Activated CD8-positive, alpha-beta memory T cell treated with anti-CD3 and anti-CD28 coated beads, Interleukin-2, amount 50 U/mL, for 48 hours (primary cell): ENCODE measurements at places on chromosomes 1 and 21.

GRCh38 chr1:22039594-22040285 lies 12.8 kb upstream of the CDC42 start:
- peak; percentile 86 for DNase-seq

GRCh38 chr1:150578272-150579109 lies 919 bp downstream of the MCL1 start:
- DNase-seq, result peak; percentile 82

- no peak for DNase-seq
These were observed 647 bp downstream of the DESI2 start for GRCh38 chr1:244653439-244654107.

GRCh38 chr1:25223471-25223870 lies 8.8 kb downstream of the SYF2 start:
- no peak for DNase-seq

- no peak for DNase-seq
These were observed 6.3 kb downstream of the ARF1 start for GRCh38 chr1:228088586-228089498.

GRCh38 chr1:44417351-44418021 lies 12.4 kb downstream of the RNF220 start:
- peak; percentile 56 for DNase-seq

DNA sequence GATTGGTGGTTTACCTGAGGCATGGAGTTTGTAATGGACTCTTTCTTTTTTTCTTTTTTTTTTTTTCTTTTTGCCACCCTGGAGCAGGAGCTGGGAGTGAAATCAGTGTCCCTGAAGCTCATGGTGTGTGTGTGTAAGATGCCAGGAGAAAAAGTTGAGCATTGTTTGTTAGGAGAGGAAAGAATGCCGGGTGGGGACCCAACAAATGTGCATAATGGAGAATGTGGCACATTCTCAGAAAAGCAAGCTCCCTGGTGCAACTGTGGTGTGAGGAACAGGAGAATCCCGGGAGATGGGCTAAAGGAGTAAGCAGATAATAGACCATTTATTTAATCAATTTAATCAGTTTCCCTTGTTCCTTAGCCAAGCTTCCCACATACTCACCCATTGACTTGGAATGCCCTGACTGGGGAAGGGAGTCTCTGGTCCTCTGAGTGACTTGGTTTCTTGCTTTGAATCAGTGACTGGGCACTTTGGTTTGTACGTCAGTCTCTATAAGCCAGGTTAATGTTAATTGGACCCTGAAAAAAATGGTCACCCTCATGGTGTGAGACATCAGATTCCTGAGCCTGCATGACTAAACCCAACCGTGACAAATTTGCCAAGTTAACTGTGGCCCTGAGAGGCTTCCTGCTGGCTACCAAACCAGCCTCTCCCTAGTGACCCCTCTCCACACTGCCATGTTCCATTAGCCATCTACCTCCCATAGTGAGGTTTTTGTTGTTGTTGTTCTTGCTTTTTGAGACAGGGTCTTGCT lies 43.9 kb upstream of the ITPKB start:
- no peak for DNase-seq

GRCh38 chr1:30166174-30166573 lies 557.2 kb downstream of the MATN1 start:
- DNase-seq, result no peak

GRCh38 chr1:69648486-69648885 lies 80.8 kb downstream of the LRRC7 start:
- DNase-seq, result no peak

- no peak for DNase-seq
These were observed 171.9 kb downstream of the C1orf21 start for GRCh38 chr1:184558691-184559090.

DNA sequence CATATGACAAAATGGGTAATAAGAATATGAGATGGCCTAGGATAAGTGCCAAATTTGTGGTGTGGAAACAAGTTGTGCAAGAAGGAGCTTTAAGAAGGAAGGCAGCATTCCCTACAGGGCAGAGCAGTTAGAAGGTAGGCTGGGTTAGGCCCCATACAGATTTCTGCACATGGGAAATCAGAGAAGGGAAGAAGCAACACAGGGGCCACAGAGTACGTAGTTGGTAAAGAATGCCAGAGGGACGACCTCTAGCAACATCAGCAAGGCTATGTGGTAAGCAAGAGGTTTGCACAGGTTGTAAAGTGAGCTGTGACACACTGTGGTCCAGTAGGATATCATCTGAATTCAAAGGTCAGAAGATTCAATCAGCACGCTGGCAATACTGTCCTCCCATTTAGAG lies 765.6 kb upstream of the B3GALT2 start:
- DNase-seq, result no peak

DNA sequence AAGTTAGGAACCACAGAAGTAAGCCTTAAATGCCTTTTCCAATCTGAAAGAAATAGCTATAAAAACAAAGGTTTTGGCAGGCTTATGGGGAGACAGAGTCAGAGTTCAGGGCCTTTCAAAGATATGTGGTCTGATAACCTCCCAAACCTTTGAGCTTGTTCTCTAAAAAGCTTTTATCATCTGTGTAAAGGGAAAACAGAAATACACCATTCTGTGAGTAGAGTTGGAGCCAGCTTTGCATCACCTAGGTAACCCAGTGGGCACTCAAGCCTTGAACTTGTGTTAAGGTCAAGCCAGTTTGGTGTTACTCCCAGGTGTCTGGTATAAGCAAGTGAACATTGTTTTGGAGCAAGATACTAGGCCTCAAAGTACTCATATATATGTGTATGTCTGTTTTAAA lies 50.1 kb downstream of the LAMC1 start:
- no peak for DNase-seq

GRCh38 chr21:30146558-30147282 lies 19.9 kb downstream of the CLDN17 start:
- no peak for DNase-seq

DNA sequence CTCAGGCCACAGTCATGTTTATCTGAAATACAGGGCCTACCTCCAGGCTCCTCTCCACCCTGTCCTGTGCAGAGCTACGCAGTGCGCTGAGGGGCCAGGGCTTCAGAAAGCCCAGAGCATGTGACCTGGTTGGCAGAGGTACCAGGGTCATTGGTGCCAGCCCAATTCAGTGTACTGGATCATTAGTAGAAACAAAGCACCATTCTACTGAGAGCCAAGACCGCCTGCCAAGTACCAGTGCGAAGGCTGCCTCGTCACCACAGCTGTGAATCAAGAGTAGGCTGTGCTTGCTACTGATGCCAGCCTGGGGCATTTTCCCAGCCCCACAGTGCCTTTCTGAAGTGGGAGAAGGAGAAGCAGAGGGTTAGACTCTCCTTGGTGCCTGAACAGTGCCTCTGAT lies 59.8 kb downstream of the CAPN9 start:
- no peak for DNase-seq

GRCh38 chr1:3012456-3013291 lies 8.6 kb upstream of the ACTRT2 start:
- peak; percentile 90 for DNase-seq

DNA sequence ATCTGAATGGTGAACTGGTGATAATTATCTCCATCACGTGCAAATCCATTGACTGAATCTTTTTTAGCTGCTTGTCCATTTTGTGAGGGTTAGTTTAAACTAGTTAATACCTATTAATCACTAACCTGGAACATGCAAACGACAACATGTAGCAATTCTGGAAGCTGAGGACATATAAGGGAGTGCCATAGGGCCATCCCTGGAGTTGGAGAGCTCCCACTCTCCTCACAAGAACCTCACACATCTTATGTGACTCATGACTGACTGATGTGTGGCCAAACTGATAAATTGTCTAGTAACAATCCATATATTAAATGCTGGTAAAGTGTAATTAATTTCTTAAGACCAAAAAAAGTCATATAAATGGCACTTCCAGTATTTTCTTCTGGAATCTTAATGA lies 62.9 kb upstream of the HOOK1 start:
- no peak for DNase-seq

GRCh38 chr1:31207569-31207968 lies 32.1 kb downstream of the NKAIN1 start:
- DNase-seq, result no peak

DNA sequence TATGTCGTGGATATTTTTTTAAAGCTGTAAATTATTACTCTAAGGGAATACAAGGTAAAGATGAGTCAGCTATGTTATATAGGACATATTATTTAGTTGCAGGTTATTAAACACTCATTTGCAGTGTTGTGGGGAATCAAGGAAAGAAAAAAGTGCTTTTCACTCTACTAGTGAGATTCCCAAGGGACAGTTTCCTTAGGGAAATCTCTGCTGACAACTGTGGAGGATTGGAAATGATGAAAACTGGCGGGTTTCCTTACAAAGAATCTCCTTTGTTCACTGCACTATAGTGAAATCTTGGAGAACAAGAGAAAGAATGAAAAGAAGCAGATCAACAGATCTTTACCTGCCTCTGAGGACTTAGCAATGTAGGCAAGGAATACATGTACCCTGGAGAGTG lies 24.5 kb upstream of the TRIM45 start:
- DNase-seq, result no peak

- no peak for DNase-seq
These were observed 249.5 kb upstream of the POU3F1 start for GRCh38 chr1:38296047-38296446.

DNA sequence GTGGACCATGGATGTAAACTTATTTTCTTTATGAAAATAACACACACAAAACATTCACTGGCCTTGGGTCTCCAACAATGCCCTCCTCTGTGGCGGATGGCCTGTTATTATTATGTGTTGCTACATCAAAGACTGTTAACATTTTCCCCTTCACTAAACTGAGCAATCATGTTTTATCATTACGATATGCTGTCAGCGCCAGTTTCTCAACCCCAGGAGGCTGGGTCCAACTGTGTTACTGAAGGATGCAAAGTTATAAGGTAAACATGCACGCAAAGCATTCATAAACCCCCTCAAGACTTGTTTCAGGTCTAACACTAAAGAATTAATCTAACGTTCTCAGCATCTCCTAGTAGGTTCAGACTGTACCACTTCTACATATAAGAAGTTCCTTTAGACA lies 6.0 kb upstream of the DUSP10 start:
- no peak for DNase-seq

DNA sequence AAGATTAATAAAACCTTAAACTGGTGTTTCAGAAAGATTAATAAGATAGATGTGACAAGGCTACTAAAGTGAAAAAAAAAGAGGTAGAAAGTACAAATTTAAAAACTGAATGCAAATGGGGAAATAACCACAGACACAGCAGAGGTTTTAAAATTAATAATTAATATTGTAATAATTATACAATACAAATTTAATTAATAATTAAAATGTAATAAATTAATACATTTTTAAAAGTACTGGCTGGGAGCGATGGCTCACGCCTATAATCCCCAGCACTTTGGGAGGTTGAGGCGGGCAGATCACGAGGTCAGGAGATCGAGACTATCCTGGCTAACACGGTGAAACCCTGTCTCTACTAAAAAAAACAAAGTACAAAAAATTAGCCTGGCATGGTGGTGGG lies 26.8 kb downstream of the CD2 start:
- DNase-seq, result no peak

GRCh38 chr1:172529304-172529703 lies 3.6 kb upstream of the SUCO start:
- DNase-seq, result no peak

DNA sequence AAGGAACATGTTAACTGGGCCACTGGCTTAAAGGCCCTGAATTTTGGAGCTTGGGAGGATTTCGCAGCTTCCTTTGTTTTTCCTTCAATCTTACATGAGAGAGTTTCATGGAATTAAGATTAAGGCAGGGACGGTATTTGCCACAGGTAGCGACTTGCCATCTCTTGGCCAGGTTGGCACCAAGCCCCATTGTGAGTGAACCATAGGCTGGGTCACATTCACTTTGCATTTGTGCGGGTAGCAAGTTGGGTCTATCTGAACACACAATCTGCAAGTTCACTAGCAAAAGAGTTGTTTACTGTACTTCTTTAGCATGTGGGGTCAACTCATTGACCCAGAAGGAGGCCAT lies 106.2 kb upstream of the ATP1A1 start:
- no peak for DNase-seq

DNA sequence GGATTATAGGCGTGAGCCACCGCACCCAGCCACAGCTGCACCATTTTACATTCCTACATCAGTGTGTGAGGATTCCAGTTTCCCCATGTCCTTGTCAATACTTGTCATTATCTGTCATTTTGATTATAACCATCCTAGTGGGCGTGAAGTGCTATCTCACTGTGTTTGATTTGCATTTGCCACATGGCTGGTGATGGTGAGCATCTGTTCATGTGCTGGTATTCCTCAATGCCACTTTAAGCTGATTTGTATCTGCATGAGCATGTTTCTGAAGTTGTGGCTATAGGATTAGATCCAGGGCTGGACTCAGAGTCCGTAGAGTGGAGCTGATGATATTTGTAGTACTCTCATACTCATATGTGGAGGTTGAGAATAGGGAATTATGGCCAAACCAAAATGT lies 36.6 kb downstream of the SRRM1 start:
- DNase-seq, result no peak

GRCh38 chr1:153509729-153510354 lies 25.9 kb downstream of the S100A6 start:
- peak; percentile 86 for DNase-seq

- DNase-seq, result no peak
These were observed 1422.5 kb downstream of the KCNT2 start for GRCh38 chr1:195185736-195186135.

GRCh38 chr1:214859647-214860046 lies 222.9 kb upstream of the KCNK2 start:
- DNase-seq, result no peak

DNA sequence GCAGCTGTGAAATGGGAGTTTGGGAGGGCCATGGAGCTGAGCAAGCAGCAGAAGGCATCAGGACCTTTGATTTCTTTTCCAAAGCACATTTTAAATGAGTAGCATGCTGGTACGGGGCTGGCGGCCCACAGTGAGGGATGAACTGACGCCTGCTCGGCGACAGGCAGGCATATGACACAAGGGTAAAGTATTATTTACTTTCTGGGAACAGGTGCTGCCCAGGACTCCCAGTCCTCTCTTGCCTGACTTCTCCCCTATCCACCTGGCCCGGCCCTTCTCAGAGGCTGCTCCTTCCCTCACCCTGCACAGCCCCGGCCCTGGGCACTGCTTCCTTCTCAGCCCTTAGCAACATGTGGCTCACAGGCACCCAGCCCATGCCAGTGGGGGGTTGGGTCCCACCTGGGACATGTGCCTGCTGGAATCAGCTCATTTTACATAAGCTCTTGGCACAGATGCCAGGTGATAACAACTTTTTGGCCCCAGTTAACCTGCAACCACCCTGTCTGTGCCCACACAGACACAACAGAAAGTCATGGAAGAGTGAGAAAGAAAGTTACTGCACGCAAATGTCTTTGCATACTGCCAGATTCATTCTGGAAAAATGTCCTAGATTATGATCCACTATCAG lies 112.3 kb upstream of the GADD45A start:
- DNase-seq, result no peak
